ENCODE measurements at places on chromosomes 5 and 9.

- H3K4me3 ChIP-seq, result no peak overlapping the region
- no peaks in the 10 kb centered on the region for H3K36me3 ChIP-seq
- H3K27ac ChIP-seq, result no peak overlapping the region
- no peak for DNase-seq
- no peaks in the 10 kb centered on the region for H3K27me3 ChIP-seq
Measured at GRCh38 chr5:179217356-179217755, 127.9 kb downstream of the ADAMTS2 start.

DNA sequence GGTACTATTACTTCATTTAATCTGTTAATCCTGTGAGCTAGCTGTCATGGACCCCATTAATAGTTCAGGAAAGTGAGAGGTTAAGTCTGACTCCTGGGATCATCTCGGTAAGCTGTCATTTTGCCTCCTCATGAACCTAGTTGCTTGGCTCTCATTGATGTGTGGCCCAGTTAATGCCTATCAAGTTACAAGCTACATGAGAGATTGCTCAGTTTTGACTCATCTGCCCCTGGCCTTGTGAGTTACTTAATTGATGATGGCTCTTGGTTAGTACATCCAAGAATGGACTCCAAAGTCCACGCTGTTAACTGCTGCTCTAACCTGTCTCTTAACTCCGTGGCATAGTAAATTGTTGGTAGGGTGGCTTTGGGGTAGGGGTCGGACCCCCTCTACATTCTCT is 23.9 kb downstream of the LARP1 start:
- no peaks in the 10 kb centered on the region for H3K27me3 ChIP-seq
- H3K4me3 ChIP-seq, result no peak overlapping the region
- H3K27ac ChIP-seq, result no peak overlapping the region
- no peaks in the 10 kb centered on the region for H3K36me3 ChIP-seq

DNA sequence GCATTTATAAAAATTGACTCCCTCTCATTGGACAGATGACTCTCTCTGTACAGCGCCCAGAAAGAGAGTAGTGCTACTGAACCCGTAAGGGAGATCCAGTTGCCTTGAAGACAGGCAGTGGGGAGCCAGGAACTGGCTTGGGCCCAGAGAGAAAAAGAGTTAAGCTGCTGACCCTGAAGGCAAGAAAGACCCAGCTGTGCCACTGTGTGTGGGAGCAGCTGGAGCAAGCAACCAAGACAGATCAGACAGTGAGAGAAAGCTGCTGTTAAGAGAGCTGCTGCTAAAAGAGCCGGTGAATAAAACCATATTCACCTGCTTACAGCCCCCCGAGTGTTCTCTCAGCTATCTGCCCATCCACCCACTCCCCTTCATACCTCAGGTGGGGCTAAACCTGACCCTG is 149.7 kb upstream of the ADAMTS16 start:
- H3K36me3 ChIP-seq, result no peaks in the 10 kb centered on the region
- DNase-seq, result no peak
- no peak overlapping the region for H3K27ac ChIP-seq
- H3K27me3 ChIP-seq, result no peaks in the 10 kb centered on the region
- H3K4me1 ChIP-seq, result no peaks in the 10 kb centered on the region

DNA sequence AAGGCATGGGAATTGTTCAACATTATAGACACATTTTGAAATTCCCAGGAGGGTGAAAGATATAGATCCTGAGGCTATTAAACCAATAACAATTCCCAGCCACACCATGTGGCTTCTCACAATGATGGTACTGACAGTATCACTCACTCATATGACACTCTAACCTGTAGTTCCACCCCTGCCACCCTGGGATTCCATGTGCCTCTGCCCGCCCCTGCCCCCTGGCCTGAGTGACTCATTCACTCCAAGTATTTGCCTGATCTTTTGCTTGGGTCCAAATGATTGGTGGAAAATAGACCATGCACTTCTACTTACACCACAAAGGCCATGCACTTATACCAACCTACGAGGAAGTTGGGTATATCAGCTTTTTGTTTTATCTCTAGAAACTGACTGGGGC is 305.2 kb upstream of the DAB2 start:
- no peaks in the 10 kb centered on the region for H3K27me3 ChIP-seq
- DNase-seq, result no peak
- no peak overlapping the region for H3K27ac ChIP-seq
- no peaks in the 10 kb centered on the region for H3K36me3 ChIP-seq

DNA sequence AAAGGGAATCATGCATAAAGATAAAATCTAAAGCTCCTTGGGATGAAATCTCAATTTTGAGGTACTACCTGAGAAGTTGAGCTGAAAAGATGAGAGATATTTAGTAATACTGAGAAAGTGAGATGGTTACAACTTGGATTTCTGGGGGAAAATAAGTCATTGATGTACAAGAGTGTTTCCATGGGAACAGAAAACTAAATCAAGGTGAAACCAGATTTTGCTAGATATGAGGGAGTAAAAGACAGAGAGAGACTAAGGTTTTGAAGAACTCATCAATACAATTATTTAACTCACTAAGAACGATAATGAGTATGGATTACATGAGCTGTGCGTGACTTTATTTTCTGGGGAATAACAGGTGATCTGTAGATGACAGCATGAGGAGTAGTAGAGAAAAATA is 10.2 kb upstream of the ST8SIA4 start:
- H3K27me3 ChIP-seq, result no peaks in the 10 kb centered on the region
- no peak for DNase-seq
- H3K4me3 ChIP-seq, result no peak overlapping the region
- no peaks in the 10 kb centered on the region for H3K36me3 ChIP-seq

DNA sequence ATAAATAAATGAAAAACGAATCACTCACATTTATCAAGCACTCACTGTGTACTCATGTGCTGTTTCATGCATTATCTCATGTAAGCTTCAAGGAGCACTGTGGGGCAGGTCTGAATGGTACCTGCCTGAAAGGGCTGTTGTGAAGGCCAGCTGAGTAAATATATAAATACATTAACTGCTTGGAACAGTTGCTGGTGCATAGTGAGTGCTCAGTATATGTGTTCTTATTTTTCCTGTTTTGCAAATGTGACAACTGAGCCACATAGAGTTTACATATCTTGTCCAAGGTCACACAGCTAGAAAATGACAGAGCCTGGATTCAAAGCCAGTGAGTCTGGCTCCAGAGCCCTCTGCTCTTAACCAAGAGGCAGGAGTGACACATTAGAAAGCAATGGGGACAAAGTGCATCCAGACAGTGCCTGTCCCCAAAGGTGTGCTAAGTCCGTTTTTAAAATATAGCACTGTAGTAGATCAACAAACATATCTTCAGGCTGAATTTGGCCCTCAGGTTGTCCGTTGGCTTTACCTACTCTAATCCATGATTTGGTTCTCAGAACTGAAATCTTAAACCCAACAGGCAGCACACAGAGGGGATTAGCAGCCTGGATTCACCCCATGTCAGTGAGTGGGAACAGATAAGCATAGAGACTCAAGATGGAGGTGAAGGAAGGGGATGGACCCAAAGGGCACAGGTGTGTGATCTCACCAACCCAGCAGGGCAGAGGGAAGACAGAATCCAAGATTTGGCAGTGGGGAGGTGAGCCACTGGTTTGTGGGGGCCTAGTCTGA is 70.8 kb downstream of the WWC1 start:
- H3K27ac ChIP-seq, result no peak overlapping the region
- H3K36me3 ChIP-seq, result no peaks in the 10 kb centered on the region
- no peak overlapping the region for H3K4me3 ChIP-seq
- H3K4me1 ChIP-seq, result no peaks in the 10 kb centered on the region

- H3K36me3 ChIP-seq, result no peaks in the 10 kb centered on the region
- H3K4me3 ChIP-seq, result no peak overlapping the region
- no peaks in the 10 kb centered on the region for H3K4me1 ChIP-seq
- no peaks in the 10 kb centered on the region for H3K27me3 ChIP-seq
- H3K27ac ChIP-seq, result no peak overlapping the region
- DNase-seq, result no peak
Measured at GRCh38 chr5:36017004-36017403, 25.8 kb upstream of the UGT3A1 start.

DNA sequence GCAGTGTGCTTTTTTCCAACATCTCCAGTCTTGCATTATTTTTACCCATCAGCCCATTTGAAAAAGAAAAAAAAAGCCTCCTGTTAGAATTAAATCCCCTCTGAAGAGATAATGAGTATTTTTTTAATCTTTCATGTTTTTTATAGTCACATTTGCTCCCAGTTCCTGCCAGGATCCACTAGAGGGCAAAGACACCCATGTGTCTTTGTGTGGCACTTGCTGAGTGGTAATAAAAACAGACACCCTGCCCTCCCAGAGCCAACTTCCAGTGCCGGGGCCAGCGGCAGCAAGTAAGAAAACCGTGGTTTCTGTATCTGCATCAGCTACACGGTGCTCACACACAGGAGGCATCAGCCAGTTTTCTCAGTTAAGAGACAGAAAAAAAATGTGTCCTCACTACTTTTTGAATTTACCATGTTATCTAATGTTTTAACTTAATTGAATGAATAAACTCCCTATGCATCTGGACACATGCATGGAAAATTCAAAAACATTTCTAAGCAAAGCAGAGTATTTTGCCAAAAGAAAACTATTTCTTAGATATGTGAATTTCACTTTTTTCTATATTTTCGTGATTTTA is 70.2 kb upstream of the PLEKHG4B start:
- H3K36me3 ChIP-seq, result no peaks in the 10 kb centered on the region
- no peaks in the 10 kb centered on the region for H3K27me3 ChIP-seq
- H3K27ac ChIP-seq, result no peak overlapping the region
- H3K4me3 ChIP-seq, result no peak overlapping the region
- DNase-seq, result no peak
- H3K4me1 ChIP-seq, result no peaks in the 10 kb centered on the region

GRCh38 chr5:148386041-148386440 is 2.3 kb downstream of the FBXO38 start:
- H3K4me3 ChIP-seq, result no peak overlapping the region
- no peaks in the 10 kb centered on the region for H3K27me3 ChIP-seq
- peaks cover 59% of the 10 kb centered on the region for H3K4me1 ChIP-seq
- no peak overlapping the region for H3K27ac ChIP-seq
- no peaks in the 10 kb centered on the region for H3K36me3 ChIP-seq
- DNase-seq, result no peak

DNA sequence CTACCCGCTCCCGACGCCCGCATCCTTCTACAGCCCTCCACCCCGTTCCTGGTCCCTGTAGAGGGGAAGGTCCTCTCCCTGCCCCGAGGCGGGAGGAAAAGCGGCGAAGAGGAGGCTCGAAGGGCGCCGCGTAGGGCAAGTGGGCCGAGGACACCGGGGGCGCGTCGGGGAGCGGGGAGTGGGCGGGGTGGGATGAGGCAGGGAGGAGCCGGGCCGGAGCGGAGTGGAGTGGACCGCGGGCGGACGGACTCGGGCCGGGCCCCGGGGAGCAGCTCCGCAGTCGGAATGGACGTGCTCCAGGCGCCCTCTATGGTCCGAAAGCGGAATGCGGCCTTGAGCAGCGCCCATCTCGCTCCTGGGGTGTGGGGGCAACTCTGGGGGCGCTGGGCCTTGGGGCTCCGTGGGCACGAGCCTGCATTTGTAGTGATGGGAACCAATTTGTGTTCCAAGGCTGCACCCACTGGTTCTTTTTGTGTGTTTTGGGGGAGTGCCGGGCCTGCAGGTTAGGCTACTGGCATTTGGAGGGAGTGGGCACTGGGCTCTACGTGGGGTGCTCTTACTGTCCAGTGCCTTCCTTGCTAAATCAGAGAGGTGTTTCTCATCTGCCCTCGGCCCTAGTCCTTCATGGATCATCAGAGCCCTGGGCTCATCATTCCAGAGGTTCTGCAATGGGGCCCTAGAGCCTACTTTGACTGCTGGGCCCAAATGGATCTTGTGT is 7.3 kb downstream of the IRX1 start:
- H3K36me3 ChIP-seq, result no peaks in the 10 kb centered on the region
- DNase-seq, result no peak
- peaks cover 51% of the 10 kb centered on the region for H3K4me1 ChIP-seq
- no peak overlapping the region for H3K27ac ChIP-seq
- peak overlapping the region; percentile 31 for H3K4me3 ChIP-seq

GRCh38 chr9:90680534-90680933 is 37.9 kb upstream of the DIRAS2 start:
- H3K36me3 ChIP-seq, result no peaks in the 10 kb centered on the region
- H3K4me3 ChIP-seq, result no peak overlapping the region
- peaks cover 8% of the 10 kb centered on the region for H3K27me3 ChIP-seq

DNA sequence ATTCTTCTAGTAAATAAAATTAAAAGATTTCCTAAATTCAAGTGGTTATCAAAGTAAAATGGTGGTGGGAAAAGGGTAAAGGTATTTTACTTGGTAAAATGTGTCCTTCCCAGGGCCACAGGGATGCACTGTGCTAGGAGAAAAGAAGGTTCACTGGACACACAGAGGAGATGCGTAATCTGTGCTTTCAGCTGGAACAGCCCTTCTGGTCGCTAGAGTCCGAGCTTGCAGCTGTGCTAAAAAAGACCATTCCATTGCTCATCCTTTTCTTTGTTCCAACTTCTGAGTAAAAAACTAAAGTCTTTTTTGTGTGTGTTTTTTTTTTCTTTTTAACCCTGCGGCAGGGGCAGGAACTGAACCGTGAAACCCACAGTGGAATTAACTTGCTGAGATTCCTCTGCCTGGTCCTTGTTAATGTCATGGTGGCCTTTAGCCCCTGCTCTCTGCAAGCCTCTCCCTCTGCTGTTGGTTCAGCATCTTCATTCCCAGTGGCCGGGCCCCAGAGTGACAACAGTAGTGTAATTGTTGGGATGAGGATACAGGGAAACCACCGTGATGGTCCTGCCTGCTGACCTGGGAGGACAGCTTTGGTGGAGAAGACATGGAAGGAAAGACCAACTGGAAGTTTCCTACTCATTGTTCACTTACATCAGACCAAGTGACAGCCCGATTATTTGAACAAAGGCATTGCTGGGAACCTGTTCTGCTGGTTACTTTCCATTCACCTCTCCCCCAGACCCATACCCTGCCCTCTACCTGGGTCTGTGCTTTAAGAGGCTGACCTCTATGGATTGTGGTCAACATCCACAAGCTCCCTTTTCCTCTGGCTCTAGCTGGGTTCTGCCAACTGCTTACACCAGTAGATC is 31.9 kb upstream of the FSTL4 start:
- no peak overlapping the region for H3K27ac ChIP-seq
- peak; percentile 84 for DNase-seq
- no peak overlapping the region for H3K4me3 ChIP-seq
- H3K27me3 ChIP-seq, result peaks cover 22% of the 10 kb centered on the region
- no peaks in the 10 kb centered on the region for H3K36me3 ChIP-seq
- H3K4me1 ChIP-seq, result no peaks in the 10 kb centered on the region

DNA sequence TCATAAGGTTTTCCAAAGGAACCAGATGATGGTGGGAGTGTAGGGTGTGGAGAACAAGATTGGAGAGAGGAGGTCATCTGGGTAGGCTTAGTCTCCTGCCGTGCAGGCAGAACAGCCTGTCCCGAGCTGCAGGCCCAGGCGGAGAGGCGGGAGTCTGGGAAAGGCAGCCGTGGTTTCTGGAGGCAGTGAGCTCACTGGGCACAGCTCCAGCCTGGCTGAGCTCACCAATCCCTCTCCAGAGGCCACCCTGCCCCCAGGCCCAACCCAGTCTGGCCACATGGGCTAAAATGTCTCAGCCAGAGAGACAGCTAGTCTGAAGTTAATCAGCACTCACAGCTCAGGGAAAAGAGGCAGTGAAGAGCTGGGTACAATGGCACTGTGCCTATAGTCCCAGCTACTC is 12.3 kb downstream of the P4HA2 start:
- H3K27ac ChIP-seq, result peak overlapping the region; percentile 81
- peaks cover 46% of the 10 kb centered on the region for H3K4me1 ChIP-seq
- no peaks in the 10 kb centered on the region for H3K27me3 ChIP-seq
- no peaks in the 10 kb centered on the region for H3K36me3 ChIP-seq
- no peak overlapping the region for H3K4me3 ChIP-seq

- DNase-seq, result no peak
- H3K27me3 ChIP-seq, result no peaks in the 10 kb centered on the region
- peaks cover 5% of the 10 kb centered on the region for H3K4me1 ChIP-seq
- H3K27ac ChIP-seq, result no peak overlapping the region
Measured at GRCh38 chr5:87015901-87016300, 251.8 kb upstream of the RASA1 start.
